ENCODE measurements at places on chromosomes 2 and 18.

DNA sequence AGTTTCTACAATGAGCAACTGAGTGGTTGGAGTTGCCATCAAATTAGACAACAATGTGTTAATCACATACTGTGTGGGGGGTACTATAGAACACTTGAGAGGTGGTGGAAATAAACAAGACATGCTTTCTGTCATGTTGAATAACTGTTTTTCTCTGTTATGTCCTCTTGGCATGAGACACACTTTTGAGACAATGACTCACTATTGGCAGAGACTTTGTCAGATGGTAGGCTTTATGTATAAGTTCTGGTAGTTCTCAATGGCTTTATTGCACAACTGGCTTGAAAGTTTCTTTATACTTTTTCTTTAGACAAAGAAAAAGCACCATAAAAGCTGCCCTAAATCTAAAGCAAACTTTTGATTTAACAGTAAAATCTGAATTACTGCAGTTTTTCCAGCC is 578.7 kb downstream of the ADCYAP1 start:
- no peak for DNase-seq

- DNase-seq, result no peak
Measured at GRCh38 chr2:134412639-134412999, 158.7 kb downstream of the MGAT5 start.

- DNase-seq, result no peak
Measured at GRCh38 chr2:238125127-238125885, 13.2 kb upstream of the KLHL30 start.

DNA sequence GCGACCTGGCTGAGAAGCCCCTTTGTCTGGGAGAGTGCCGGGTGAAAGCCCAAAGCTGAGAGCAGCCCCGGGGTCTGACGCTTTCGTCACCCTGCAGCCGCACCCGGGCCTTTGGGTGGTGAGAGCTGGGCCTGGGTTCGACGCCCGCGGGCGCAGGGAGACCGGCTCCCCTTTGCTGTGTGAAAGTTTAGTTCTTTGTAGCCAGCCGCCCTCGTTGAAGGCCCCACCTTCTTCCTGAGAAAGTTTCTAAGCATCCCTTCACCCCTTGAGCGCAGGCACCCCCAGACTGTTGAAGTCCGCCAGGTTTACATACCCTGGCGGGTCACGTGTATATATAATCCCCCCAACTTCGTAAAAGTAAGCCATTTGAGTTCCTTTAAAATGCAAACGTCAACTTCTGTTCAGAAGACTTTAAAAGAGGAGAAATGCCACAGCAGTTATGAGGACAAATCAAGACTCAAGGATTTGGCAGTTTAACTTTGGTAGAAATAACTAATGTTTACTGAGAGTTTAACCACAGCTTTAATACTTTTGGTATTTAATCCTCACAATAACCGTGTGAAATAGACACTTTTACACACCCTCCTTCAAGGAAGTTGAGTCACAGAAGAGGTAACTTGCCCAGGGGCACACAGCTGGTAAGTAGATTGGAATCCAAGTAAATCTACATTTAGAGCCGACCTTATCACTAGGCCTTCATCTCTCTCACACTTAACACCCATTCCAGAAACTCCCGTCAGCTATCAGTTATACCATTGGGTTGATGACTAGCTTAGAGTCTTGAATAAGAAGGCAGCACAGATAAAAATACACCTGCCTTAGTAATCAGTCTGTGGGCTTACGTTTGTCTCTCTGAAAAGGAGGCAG is 1.1 kb upstream of the MBOAT2 start:
- no peak for DNase-seq

GRCh38 chr2:221514305-221515040 is 57.6 kb downstream of the EPHA4 start:
- DNase-seq, result no peak

DNA sequence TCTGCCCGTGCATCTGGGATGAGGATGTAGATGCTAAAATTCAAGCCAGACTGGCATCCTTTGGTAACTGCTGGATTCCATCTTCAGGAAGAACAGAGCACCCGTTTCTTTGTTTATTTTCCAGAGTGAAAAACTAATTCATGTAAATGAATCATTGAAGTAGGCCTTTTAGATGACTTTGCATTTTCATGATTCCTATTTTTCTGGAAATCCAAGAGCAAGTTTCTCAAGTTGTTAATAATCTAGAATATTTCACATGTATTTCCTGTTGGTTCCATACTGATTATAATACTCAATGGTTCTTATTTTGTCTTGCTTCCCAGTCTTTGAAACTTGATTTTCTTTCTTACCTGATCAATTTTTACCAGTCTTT is 328.4 kb downstream of the LPIN1 start:
- DNase-seq, result no peak

DNA sequence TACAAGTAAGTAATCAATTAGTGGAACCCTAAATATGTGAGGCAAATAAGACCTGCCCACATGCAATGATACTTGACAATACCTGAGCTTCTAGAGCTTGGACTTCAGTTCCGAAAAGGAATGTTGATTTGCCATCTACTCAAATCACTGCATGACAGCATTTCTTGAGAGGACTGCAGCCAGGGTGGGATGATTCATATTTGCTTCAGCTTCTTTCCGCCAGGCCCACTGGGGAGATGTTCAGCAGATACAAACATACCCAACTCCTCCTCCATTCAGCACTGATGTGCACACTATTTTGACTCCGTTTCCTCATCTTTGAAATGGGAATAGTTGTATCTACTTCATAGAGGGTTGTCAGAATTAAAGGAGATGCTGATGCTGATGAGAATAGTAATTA is 28.8 kb upstream of the TMEM177 start:
- DNase-seq, result no peak

- DNase-seq, result no peak
Measured at GRCh38 chr2:127039387-127040031, 67.4 kb downstream of the BIN1 start.

- DNase-seq, result no peak
Measured at GRCh38 chr2:20490300-20491181, 43.7 kb downstream of the RHOB start.

DNA sequence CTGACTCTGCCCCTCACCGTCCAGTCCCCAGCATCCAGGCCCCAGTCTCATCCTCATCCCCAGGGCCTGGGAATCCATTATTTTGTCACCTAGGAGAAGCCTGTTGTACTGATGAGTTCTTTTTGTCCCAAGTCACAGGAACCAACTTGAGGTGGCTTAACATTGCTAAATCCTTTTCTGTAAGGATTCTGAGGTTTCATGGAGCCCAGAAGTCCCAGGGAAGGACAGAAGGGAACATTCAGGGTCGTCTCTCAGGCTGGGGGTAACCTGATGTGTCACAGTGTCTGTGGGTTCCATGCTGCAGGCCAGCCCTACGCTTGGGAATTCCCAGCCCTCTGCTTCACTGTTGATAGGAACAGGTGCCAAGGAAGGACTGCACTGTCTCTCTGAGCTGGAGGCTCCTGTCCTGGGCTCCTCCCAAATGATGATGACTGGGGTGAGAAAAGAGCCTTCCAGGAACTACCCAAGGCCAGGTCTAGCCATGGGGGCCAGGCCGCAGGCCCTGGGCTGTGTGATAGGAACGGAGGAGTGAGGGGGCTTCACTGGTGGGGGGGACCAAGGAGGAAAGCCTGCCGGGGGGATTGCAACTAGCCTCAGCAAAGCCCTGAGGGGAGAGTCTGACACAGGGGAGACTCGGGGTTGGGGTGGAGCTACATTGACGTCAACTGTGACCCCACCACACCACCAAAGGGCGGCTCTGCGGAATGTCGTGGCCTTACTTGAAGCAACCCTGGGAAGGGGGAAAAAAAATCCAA is 145.7 kb downstream of the SMAD7 start:
- no peak for DNase-seq

- DNase-seq, result no peak
Measured at GRCh38 chr2:23532391-23533337, 147.7 kb downstream of the KLHL29 start.

- no peak for DNase-seq
Measured at GRCh38 chr2:17649026-17649425, 104.6 kb downstream of the SMC6 start.

- DNase-seq, result no peak
Measured at GRCh38 chr2:120552079-120552478, 183.6 kb upstream of the GLI2 start.

DNA sequence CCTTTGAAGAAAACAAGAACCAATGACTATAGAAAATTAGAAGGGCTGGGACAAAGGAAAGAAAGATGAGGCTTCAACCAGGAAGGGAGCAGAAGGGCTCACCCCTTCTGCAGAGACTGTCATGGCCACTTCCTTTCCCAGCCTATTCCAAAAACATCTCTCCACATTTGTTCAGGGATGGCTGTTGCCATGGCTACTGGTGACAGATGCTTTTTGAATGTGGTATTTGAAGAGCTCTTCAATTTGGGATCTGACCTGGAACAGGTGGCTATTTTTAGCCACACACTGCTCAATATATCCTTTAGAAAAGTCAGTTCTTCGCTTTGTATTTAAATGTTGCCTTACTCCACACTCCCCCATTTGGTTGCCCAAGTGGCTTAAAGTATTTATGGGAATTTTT is 64.1 kb upstream of the LCLAT1 start:
- no peak for DNase-seq

- no peak for DNase-seq
Measured at GRCh38 chr2:59171019-59171418, 929.9 kb upstream of the FANCL start.

DNA sequence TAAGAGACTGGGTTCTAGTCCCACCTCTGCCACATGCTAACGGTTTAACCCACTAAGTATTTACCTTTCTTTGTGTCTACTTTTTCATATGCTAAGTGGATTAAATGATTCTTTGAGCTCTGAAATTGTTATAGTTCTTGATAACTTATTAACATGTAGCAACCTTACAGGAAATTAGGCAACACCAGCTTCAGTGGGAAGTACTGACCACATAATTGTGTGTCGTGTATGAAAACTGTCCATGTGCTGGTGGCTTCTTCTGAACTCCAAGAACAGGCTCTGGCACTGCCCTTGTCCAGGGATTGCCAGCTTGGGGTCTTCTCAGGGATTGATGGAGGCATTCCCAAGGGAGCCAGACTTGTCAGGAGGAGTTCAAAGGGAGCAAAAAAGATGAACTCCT is 427.7 kb downstream of the TGIF1 start:
- DNase-seq, result no peak

DNA sequence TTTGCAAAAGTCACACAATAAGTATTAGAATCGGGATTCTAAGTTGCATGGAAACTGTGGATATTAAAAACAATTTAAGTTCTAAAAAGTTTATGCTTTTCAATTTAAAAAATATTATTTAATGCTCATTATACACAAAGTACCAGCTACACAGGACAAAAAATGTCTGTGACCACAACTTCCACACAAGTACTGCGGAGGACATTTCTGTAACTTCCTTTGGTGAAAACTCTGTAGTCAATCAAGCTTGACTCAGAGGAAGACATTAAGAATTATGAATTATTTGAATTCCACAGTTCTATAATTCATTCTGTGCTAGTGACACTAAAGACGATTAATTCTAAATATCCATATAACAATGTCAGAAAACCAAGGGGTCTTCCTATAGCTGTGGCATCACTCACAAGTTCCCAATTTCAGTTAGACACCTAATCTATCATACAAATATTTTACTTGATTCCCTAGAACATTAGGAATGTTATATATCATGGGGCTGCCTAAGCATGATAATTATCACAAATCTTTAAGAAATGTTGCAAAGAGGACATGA is 120.5 kb downstream of the AFF3 start:
- no peak for DNase-seq

GRCh38 chr2:42224422-42225067 is 55.4 kb downstream of the EML4 start:
- DNase-seq, result no peak

DNA sequence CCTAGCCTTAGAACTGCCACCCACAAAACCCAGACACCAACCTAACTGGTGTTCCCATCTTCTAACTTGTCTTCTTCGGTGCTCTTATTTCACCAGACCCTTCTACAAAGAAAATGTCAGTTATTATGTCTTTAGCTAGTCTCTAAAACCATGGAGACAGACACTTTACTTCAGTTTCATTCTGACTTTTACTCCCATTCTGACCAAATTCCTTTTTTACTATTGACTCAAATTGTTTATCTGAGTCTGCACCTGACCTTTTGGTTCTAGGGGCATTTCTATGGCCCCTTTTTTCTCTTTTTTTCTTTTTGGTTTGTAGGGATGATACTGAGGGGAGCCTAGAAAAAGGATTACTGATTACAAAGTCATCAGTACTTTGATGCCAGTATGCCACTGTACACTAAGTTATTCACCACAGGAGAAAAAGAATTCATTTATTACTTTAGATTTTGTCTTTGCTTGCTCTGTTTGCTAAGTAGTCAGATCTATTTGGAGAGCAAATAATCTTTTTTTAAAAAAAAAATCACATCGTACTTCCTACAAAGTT is 6.8 kb upstream of the SLC1A4 start:
- DNase-seq, result no peak

- DNase-seq, result no peak
Measured at GRCh38 chr2:175571078-175571653, 389.7 kb upstream of the ATP5MC3 start.

DNA sequence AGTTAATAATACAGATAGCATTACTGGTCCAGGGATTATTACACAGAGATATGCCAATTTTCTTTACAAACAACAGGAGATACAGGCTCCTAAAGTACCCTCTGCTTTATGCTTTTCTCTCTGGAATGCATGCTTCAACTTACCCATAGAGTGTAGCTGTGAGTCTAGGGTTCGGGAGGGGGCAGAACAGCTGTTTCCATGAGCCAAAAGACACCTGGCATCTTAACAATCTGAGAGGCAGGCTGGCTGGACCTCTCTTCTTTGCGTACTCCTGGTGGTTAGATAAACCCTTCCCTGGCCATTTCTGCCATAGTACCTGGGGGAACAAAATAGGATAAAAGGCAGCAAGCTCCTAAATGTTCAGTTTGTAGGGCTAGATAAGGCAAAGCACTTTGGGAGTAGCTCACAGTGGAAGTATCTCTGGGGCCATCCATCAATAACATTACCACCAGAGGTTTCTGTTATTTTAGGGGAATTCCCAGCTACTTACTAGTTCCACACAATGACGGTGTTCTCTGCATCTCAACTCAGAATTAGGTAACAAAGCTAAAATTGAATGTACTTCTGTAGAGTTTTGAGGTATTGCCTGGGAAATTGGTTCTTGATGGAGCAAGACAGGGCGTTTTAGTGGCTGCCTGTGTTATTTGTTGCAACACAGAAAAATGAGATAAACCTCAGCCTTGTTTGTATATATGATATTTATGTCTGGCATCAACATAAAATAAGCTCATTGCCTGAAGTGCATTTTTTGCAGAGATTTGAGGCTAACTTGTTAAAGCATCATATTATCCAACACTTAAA is 6.2 kb upstream of the CCDC85A start:
- DNase-seq, result no peak

GRCh38 chr2:164655750-164656149 is 34.5 kb upstream of the GRB14 start:
- DNase-seq, result no peak

DNA sequence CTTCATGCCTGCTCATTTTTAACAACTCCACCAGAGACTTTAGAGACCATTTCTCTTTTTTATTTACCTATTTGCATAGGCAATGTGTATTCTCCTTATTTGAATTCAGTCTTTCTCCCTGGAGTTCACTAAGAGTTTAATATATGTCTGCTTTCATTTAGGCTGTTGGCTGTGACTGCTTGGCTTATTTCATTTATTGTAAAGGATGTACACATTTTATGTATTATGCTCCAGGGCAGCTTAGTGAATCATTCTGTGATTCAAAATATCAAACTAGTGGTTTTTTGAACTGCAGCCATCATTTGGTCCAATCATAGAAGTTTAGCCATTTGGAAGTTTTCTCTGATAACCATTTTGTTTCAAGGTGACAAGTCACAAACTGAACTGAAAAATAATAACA is 229.6 kb downstream of the LPIN1 start:
- no peak for DNase-seq

Data from AG04449 (cell line).